Esophagus muscularis mucosa (tissue), 4 donors: ENCODE measurements at places on chromosomes 1 and 21. TPM values are rescaled to one million over a fixed set of nuclear protein-coding genes. Genes with fewer than 3 reads are reported as not detected.

- DNase-seq = peak; percentile 93
Measured at GRCh38 chr21:33402001-33402979, 923 bp upstream of the IFNGR2 start.

GRCh38 chr1:145918992-145919939 lies 749 bp upstream of the PEX11B start:
- DNase-seq = no peak

DNA sequence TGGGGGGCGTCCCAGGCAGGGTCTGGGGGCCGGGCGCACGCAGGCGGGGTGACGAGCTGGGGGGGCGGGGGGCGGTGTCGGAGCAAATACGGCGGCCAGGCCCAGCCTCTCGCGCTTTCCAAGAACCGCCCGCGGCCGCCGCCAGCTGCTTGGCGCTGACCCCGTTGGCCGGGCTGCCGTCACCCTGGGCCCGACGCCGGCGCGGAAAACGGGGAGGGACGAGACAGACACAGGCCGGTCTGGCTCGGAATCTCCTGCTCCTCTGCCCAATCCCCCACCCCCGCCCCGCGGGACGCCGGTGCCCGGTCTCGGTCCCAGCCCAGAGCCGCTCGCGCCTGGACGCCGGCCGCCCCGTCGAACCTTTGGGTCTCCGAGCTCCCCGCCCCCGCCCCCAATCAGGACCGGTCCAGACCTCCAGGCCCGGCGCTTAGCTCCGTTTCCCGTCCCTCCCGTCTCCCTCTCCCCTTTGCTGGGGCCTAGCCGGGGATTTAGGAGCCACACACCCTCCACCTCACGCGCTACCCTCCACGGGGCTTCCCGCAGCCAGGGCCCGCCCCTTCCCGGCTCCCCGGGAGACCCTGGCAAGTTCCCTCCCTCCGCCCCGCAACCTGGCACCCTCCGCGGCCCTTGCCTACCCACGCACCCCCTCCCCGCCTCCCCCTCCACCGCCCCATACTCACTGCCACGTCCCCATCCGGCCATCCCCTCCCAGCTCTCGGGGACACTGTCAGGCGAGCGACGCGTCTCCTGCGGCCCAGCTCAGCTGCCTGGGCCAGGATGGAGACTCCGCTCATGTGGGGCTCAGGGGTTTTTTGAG lies 800 bp upstream of the MMP23B start:
- DNase-seq = no peak

GRCh38 chr1:204465546-204466415 lies 28.8 kb downstream of the PIK3C2B start:
- no peak for DNase-seq

DNA sequence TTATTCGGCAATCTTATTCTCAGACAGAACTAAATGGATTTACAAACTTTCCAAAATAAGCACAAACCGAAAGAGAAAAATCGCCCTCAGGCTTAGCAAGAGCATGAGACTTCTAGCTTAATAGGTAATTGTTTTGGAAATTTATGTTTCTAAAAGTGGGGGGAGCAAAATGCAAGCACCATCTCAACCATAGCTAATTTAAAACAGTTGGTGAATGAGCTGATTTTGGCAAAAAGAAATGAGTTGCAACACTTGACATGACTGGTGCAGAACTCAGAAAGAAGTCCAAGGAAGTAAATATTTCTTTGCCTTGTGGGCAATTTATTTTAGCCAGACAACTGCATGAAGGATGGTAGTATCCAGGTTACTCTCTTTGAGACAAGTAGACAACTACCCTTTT lies 71.5 kb upstream of the PTGFR start:
- DNase-seq = no peak

Gene ELF3
- total RNA-seq = 2.9 TPM
